ENCODE measurements at places on chromosomes 5 and 9. TPM values are rescaled to one million over a fixed set of nuclear protein-coding genes. Genes with fewer than 3 reads are reported as not detected.

TNFAIP8 gene
- total RNA-seq: 10.2 TPM

DNA sequence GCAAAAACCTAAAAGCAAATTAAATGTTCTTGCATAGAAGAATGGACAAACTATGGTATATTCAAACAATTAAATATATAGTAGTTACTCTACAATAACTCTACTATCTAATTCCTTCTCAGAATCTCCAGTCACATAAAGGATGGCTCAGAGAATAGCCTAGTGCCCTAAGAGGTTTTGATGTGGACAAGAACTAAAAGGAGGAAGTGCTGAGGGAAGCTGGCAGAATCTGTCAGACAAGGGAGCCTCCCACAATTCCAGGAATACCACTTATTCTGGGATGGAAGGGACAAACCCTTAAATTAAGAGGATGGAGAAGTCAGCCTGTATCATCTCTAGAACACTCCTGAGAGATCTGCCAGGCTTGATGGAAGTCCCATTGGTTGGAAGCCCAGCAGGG lies 30.4 kb downstream of the TNFSF8 start:
- no peak for DNase-seq

GRCh38 chr5:137632716-137633115 lies 103.2 kb downstream of the KLHL3 start:
- DNase-seq: no peak

DNA sequence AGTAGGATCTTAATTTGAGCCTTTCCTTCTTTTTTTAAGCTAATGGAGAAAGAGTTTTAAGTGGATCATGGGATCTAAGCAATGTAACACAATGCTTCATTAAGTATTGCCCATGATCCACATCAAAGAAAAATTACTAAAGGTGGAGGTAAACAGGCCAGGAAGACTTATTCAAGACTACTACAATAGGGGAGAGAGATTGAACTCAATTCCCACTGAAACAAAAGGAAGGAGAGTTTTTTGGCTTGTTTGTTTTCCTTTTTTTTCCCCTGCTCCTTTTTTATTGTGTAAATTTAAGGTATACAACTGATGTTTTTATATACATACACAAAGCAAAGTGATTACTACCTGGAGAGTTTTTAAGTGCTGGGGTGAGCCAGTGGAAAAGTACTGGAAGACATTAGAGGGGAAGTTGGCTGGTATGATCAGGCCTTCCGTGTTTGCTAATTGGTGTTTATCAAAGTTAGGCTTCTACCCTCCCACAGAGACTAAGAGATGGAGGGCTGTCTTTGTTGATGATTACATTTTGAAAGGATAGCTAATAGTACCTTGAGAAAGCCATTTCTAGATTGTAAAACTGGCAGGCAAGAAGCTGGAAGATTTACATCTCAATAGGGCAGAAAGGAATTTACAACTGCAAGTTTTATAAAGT lies 262.7 kb downstream of the CHSY3 start:
- no peak for DNase-seq

SLC6A7 gene
- total RNA-seq: not detected

SPINK7 gene
- total RNA-seq: not detected

SMIM3 gene
- total RNA-seq: 9.0 TPM

GRCh38 chr9:6889868-6890267 lies 132.1 kb downstream of the KDM4C start:
- DNase-seq: no peak

GRCh38 chr5:32274548-32275395 lies 38.0 kb downstream of the MTMR12 start:
- DNase-seq: no peak

PDCD1LG2 gene
- total RNA-seq: 1.1 TPM

RXRA gene
- total RNA-seq: 63.7 TPM

- DNase-seq: no peak
Observed at GRCh38 chr9:108197008-108197365, 658.8 kb downstream of the ACTL7B start.

PCDHB7 gene
- 1.2 TPM for total RNA-seq

DNA sequence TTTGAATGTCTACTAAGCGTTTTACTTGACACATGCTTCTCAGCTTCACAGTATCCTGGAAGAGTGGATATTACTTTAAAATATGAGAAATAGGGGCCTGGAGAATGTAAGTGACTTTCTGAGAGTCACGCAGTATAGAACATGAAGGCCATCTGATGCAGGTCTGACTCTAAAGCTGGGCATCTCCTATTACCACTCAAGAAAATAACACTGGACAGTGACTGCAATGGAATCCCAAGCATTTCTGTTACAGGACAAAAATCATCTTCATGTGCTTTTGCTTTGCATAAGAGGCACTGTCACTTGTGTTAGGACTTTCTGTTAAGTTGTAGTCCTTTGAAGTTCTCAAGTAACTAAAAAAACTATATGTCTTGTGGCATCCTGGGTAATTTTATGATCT lies 335.5 kb downstream of the FBXL7 start:
- no peak for DNase-seq

DNA sequence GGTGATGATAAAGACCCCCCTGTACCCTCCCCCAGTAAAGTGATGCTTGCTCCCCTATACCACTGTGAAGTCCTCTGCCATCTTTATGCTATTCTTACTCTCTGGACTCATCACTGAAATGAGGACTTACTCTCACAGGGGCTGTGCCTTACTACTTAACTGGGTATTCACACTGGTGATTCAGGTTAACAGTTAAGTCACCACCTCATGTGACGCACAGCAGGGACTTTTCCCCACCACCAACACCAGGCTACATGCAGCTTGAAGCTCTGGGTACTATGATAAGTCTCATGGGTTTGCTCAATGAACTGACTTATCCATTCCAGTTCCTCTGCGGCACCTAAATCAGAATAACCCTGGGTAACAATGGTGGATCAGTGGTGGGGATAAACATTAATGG lies 163.7 kb downstream of the ELAVL2 start:
- DNase-seq: no peak

- no peak for DNase-seq
Observed at GRCh38 chr5:135829179-135829578, 5.3 kb upstream of the SLC25A48 start.

ADAMTS6 gene
- 2.3 TPM for total RNA-seq

DNA sequence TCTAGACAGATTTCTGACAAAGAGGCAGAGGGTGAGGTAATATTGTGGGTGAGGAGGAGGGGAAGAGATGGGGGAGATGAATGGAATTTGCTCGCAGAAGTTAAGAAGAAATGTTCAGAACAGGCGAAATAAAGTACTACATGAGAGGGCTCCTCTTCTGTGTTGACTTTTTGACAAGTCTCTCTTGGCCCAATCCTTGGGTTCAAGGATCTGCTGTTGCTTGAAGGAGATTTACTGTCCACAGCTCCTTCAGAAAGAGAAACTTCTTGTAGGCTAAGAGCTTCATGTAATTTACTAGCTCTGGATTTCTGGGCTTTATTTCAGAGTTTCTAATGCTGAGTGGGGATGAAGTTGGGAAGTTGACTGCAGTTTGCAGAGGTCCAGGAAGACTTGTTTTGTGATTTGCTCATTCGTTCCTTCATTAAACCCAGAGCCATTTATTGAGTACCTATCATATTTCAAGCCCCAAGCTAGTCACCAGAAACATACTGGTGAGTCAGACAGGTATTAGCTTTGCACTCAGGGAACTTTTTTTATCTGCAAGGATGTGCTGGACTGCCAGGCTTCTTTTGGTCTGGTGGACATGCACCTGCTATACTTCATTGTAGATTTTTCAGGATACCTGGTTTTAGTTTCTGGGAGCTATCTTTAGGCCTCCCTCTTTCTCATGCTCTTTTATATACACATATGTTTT lies 402.9 kb upstream of the CLINT1 start:
- DNase-seq: no peak

- no peak for DNase-seq
Observed at GRCh38 chr9:96436063-96436455, 13.9 kb upstream of the HABP4 start.

PCDHGB2 gene
- total RNA-seq: 11.5 TPM

Measured in heart right ventricle (tissue), 16 donors.